ENCODE measurements at places on chromosomes 16 and 17.

DNA sequence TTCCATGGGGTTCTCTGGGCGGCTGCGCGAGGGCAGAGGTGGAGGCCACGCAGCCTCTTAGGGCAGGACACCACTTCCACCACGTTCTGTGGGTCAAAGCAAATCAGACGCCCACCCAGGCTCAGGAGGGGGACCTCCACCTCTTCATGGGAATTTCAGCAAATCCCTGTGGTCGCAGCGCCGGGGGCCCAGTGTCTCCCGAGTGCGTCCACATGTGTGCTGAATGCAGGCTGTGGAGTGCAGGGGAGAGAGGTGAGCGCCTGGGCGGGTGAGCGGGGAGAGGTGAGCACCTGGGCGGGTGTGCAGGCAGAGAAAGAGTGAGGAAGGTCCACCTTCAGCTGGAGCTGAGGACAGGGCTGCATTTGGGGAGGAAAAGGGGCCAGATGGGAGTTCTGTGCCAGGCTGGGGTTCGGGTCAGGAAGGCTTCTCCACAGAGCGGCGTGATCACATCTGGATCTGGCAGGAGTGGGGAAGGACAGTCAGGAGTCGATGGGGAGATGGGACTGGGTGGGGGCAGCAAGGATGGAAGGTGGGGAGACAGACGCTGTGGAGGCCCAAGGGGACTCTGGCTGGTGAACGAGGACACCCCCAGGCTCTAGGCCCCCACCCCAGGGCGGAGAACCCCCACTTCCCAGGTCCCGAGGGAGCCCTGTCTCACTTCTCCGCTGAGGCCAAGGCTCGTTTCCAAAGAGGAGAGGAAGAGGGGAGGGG is 36.8 kb upstream of the CBFA2T3 start:
- no peak for DNase-seq

DNA sequence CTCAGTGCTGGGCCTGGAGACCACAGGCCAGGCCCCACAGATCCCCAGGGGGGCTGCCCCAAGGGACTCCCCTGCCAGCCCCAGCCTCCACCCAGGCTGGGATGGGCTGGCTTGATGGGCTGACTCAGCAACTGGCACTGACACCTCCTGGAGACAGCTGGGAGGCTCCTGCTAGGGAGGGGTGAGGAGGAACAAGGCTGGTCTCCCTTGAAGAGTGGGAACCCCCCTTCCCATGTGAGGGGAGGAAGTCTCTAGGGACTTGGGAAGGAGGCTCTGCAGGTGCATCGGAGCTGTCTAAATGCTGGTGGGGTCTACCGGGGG is 10.4 kb downstream of the NHERF1 start:
- DNase-seq, result no peak

DNA sequence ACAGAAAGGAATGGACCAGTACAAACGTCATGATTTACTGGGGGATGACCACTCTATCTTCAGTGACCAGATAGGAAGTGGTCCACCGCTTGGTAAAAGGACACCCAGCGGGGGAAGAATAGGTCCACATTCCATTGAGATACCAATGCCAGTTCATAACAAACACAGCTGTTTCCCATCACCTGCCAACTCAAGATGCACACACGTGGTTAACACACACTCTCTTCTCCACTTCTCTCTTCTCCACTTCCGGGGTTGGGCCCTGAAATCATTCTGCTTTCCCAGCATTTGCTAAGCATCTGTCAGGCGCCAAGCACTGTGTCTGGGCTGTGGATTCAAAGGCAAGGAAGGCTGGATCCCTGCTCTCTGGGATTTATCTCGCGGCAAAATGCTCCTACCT is 175.5 kb downstream of the SLC39A11 start:
- no peak for DNase-seq

DNA sequence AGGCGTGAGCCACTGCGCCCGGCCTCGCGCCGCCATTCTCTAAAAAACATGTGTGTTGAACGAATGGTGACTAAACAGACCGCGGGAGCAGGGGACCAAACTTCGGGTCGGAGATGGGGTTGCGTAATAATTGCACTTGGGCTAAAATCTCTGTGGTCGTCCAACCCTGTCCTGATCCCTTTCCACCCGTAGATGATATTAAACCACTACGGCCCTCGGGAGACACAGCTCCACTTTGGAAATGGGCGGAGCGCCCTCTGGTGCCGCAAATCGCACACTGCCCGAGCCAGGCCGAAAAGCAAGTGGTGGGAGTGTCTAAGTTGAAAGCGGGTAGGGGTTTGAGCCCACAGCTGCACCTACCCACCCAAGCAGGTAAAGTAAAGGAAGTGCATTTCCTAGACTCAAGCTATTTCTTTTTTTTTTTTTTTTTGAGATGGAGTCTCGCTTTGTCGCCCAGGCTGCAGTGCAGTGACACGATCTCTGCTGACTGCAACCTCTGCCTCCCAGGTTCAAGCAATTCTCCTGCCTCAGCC is 17.0 kb downstream of the CAVIN1 start:
- peak; percentile 76 for DNase-seq

- DNase-seq, result no peak
Measured at GRCh38 chr17:8062435-8062806, 23.6 kb downstream of the ALOX15B start.

DNA sequence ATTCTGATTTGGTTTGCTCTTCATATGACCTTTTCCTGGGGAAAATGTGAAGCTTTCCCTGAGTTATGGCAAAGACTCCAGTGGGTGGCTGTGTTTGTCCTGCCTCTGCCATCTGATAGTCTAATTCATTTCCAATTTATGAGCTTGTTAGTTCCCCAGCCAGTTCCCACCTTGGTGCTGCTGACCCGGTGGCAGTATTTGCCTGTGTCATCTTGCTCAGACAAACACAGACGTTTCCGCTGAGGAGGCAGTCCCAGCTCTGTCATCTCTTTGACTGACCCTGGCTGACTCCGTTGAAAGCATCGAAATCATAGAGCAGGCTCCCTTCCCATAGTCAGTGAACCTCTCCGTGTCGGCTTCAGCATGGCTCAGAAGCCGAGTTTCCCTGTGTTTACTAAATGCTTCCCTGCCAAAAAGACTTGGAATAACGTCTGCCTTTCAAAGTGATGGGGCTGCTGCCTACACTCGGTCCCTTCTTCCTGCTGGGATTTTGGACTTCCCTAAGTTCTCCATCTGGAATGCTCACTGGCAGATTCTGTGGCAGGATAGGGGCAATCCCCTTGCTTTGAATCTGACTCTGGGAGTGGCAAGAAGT is 538.3 kb downstream of the NPIPA7 start:
- DNase-seq, result no peak

GRCh38 chr17:81285179-81285878 is 9.8 kb downstream of the SLC38A10 start:
- no peak for DNase-seq

GRCh38 chr17:48549914-48550501 is 5.1 kb upstream of the HOXB2 start:
- DNase-seq, result no peak

DNA sequence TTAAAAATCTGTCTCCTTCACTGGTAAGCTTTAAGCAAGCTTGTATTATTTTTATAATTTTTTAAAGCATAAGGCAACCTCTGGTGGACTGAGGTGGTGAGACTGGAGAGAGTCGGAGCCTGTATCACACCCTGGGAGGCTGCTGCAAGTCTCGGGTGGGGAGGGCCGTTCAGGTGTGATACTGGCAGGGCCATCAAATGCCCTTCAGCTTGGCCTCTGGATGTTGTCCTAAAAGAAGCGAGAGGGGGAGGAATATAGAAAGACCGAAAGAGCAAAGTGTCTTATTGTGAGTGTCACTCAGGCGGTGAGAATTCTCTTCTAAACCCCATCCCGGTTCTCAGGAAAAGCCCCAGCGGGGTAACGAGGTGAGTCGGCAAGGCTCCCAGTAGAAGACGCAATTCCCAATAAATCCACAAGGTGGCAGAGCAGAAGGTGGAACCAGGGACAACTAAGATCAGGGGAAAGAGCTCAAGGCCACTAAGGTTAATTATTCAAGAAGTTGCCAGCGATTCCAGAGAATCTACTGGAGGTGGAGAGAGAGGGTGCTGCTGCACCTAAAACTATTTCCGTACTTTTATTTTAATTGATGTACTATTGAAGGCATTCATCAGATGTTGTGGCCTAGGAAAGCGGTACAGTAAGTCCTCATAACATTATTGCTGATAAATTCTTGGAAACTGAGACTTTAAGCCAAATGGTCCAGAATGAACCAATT is 14.1 kb downstream of the C17orf67 start:
- DNase-seq, result peak; percentile 45
